Kidney epithelial cell (primary cell): ENCODE measurements at places on chromosomes 7 and 10.

- no peak for DNase-seq
Observed at GRCh38 chr10:72001033-72001395, 36.8 kb downstream of the CHST3 start.

DNA sequence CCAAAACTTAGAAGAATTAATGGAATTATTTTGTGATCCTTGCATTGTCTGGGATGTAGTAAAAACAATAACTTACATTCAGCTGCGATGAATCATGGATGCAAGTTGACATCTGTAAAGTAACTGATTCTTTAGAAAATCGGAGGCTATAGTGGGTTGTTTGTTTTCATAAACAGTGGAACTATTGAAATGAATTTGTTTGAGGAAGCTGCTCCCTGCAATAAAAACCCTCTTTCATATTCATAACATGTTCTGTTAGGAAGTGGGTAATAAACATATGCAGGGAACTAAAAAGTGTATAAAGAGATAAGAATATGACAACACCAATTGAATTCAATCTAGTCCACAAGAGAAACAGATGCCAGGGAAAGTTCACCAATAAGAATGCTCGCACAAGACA is 53.6 kb downstream of the AGMO start:
- no peak for DNase-seq

DNA sequence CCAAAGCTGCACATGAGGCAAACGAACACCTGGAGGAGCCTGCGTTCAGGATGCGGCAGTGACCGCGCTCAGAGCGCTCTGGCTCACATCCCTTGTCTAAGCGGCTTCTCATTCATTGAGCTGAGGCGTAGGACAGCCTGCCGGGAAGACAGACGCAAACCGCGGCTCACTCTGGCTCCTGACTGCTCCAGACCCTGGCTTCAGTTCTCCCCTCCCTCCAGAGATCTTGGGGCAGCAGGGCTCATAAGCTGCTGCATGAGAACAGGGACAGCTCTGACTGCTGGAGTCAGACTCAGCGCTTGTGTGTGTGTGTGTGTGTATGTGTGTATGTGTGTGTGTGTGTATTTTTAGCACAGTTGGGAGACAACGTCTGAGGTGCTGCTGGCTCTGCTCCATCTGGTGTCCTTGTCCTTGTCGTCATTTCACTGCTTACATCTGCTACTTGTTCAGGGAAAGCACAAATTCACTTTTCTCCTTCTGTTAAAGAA is 15.8 kb upstream of the LYZL2 start:
- DNase-seq: no peak

GRCh38 chr10:60942134-60942787 is 1.7 kb downstream of the RHOBTB1 start:
- no peak for DNase-seq

- no peak for DNase-seq
Observed at GRCh38 chr10:88608052-88608732, 21.6 kb downstream of the LIPJ start.

DNA sequence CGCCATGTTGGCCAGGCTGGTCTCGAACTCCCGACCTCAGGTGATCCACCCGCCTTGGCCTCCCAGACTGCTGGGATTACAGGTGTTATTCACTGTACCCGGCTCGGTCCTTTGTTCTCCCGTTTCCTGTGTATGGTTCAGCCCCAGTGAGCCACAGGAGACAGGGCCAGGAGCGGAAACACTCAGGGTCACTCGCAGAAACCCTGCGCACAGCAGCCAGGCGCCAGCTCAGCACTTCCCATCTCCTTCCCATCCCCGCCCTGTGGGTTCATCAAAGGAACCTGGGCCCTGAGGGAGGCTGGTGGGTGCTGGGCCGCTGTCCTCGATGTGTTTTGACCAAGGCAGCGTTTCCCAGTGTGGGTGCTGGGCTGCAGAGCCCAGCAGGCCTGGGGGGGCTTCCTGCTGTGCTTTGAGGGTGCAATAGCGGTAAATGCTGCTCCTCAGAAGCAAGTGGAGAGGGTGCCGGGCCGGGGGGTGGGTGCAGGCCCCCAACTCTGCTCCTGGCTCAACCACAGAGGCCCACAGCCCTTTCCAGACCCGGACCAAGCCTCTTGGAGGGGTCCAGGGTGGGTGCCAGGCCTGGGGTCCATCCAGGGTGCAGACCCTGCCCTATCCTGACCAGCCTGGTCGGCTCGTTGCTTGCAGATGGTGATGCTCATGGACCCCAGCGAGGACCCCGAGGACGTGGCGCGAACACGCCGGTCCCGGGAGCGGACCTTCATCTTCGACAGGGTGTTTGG is 15.3 kb upstream of the CHST12 start:
- DNase-seq: no peak
